ENCODE measurements at places on chromosomes 6 and 20. TPM values are rescaled to one million over a fixed set of nuclear protein-coding genes. Genes with fewer than 3 reads are reported as not detected.

CCN6 gene
- not detected for total RNA-seq

OPN5 gene
- total RNA-seq: not detected

RAET1E gene
- 1.5 TPM for total RNA-seq

PCSK2 gene
- not detected for total RNA-seq

CDH22 gene
- not detected for total RNA-seq

C6orf118 gene
- total RNA-seq: not detected

MOG gene
- total RNA-seq: not detected

CDH26 gene
- 0.50 TPM for total RNA-seq

SLC13A3 gene
- total RNA-seq: 4.1 TPM

All from fibroblast of lung (primary cell).